ENCODE measurements at places on chromosomes 16 and 17.

DNA sequence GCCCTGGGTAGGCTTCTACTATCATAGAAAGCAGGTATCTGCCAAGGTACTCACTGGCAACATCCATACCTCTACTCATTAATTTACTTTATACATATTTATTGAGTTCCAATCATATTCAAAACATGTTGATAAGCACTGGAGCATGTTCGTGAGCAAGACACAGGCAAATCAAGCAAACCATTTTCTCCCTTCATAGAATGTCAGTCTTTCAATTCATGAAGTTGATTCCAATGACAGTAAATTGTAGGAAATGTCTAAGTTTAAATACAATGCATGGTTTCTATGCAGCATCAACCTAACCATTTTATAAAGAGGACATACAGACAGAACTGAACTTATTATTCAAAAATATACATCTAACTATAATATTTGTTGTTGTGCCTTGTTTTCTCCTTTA is 978.6 kb downstream of the CDH8 start:
- no peak for DNase-seq

- no peak for DNase-seq
Observed at GRCh38 chr17:81371910-81372760, 23.1 kb upstream of the BAHCC1 start.

- no peak for DNase-seq
Observed at GRCh38 chr17:27807567-27808470, 7.5 kb upstream of the NOS2 start.

DNA sequence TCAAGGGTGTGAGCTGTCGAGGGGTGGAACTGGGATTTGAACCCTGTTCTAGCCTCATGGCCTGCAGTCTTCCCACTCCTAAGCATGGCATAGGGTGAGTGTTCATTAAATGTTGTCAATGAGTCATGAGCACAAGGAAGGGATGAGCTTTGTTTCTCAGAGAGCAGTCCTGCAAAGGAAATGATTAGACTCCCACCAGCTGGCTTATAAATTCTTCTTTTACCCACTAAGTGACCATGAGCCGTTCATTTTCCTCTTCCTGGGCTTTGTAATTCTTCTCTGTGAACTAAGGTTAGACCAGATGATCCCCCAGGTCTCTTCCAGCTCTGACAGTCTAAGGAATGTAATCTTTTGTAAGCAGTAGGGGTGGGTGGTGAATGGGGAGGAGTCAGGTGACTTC is 47.9 kb upstream of the HNF1B start:
- no peak for DNase-seq

- DNase-seq: no peak
Observed at GRCh38 chr17:74744714-74745547, 3.5 kb upstream of the NHERF1 start.

GRCh38 chr16:60771138-60771537 is 1265.1 kb downstream of the CDH8 start:
- DNase-seq: no peak

- DNase-seq: no peak
Observed at GRCh38 chr16:70743791-70744190, 57.2 kb downstream of the VAC14 start.

DNA sequence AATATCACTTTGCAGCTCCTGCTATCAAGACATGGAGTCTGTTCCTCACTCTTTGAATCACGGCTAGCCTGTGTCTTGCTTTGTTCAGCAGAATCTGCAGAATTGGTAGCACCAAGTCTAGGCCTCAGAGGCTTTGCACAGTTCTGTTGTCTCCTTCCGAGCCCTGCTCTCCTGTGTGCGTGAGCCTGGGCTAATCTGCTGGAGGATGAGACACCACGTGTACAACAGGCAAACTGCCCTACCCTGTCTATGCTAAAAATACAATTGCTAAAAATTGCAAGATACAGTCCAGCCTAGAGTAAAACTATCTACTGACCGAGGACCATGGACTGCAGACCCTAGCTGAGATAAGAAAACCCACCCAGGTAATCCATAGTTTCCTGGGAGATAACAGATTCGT is 484.7 kb downstream of the NPIPA7 start:
- no peak for DNase-seq

DNA sequence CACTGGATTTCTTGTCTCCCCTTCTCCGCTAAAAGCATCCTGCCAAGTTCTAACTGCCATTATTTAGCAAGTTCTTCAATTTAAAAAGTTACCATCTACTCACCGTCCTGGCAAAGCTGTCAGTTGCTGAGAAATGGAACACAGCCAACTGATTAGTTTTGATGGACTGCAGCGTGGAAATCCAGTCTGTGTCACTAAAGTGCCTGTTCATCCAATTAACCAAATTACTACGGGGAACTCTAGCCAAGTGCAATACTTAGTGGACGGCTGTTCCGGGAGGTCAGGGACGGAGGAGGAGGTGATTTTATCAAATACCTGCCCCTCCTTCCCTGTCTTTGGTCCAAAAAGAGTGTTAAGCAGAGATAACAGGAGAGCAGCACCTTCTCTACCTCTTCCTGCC is 260.7 kb downstream of the MAF start:
- DNase-seq: no peak

- no peak for DNase-seq
Observed at GRCh38 chr16:23859713-23860269, 24.0 kb downstream of the PRKCB start.

- DNase-seq: no peak
Observed at GRCh38 chr16:47833771-47834170, 322.0 kb downstream of the ABCC12 start.

GRCh38 chr17:12519956-12520594 is 145.6 kb upstream of the MYOCD start:
- no peak for DNase-seq

- DNase-seq: no peak
Observed at GRCh38 chr16:26269673-26270072, 577.9 kb downstream of the HS3ST4 start.

Measured in cerebellar nuclear complex (tissue), 1 donor.